ENCODE measurements at places on chromosomes 5 and 9. TPM values are rescaled to one million over a fixed set of nuclear protein-coding genes. Genes with fewer than 3 reads are reported as not detected.
A peak's percentile ranks its signal among the peaks of the same experiment; 100 is the strongest.

GRCh38 chr5:142544946-142545649, 140.8 kb downstream of the FGF1 start:
- no peaks in the 10 kb centered on the region for H3K36me3 ChIP-seq
- H3K4me3 ChIP-seq: no peak overlapping the region
- DNase-seq: no peak
- H3K27ac ChIP-seq: no peak overlapping the region

- no peak overlapping the region for H3K27ac ChIP-seq
- H3K27me3 ChIP-seq: no peaks in the 10 kb centered on the region
- no peak overlapping the region for H3K4me3 ChIP-seq
- DNase-seq: no peak
Measured at GRCh38 chr9:127176631-127177030, 54.2 kb upstream of the ANGPTL2 start.

GRCh38 chr9:105318729-105319191, 74.3 kb downstream of the SLC44A1 start:
- H3K4me1 ChIP-seq: no peaks in the 10 kb centered on the region
- H3K4me3 ChIP-seq: no peak overlapping the region
- no peaks in the 10 kb centered on the region for H3K27me3 ChIP-seq
- H3K27ac ChIP-seq: no peak overlapping the region

- DNase-seq: no peak
- peaks cover 4% of the 10 kb centered on the region for H3K4me1 ChIP-seq
Measured at GRCh38 chr5:67361932-67362729, 165.5 kb upstream of the CD180 start.

- no peaks in the 10 kb centered on the region for H3K36me3 ChIP-seq
- no peak overlapping the region for H3K4me3 ChIP-seq
- DNase-seq: no peak
- no peak overlapping the region for H3K27ac ChIP-seq
- H3K27me3 ChIP-seq: no peaks in the 10 kb centered on the region
Measured at GRCh38 chr5:72644296-72644695, 137.1 kb upstream of the ZNF366 start.

DNA sequence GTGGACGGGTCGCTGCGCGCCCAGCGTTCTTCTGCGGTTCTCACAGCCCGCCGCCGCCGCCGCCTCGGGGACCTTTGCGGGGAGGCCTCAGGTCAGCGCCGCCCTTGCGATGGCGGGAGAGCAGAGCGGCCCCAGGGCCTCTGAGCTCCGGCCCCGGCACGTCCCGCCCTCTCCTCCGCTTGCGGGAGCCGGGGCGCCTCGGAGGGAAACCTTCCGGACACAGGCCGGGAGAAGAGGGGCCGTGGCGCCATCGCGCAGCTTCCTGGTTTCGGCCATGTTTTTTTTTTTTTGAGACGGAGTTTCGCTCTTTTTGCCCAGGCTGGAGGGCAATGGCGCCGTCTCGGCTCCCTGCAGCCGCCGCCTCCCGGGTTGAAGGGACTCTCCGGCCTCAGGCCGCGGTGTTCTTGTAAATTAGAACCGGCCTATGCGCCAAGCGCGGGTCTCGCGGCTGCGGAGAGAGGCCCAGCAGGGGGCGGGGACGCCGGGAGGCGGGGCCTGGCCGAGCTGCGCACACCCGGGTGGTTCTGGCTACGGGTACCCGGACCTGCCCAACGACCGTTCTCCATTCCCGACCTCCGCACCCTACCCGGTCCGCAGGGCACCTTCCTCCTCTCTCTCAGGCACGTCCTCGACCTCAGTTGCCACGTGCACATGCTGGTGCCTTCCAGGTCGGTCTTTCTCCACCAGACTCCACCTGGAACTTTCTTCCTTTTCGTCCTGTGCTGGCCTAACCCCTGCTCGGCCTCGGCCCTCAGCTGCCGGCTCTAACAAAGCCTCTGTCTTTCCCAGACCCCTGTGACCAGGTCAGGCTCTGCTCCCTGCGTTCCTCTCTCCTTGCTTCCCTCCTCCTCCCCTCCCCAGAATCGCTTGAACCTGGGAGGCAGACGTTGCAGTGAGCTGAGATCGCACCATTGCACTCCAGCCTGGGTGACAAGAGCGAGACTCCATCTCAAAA, 28.8 kb upstream of the MGAT1 start:
- H3K4me1 ChIP-seq: peaks cover 37% of the 10 kb centered on the region
- peaks cover 41% of the 10 kb centered on the region for H3K36me3 ChIP-seq
- peak; percentile 82 for DNase-seq
- peak overlapping the region; percentile 99 for H3K27ac ChIP-seq
- no peaks in the 10 kb centered on the region for H3K27me3 ChIP-seq

DNA sequence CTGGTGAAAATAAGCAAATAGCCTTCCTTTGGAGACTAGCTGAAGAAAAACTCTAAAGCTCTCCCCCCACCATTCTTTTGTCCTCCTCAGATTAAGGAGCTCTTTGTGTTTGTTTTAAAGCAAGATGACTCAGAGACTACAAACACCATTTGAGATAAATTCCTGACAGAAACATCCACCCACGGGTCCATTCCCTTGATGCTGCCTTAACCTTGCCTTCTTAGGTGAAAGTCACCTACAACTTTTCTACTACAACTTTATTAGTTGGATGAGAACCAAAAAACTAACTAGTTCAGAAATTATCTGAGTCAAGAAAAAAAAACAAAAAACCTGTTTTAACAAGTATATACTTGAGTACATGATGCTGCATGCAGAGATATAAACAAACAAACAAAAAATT, 831.1 kb downstream of the NR2F1-AS1 start:
- H3K4me1 ChIP-seq: no peaks in the 10 kb centered on the region
- no peaks in the 10 kb centered on the region for H3K27me3 ChIP-seq
- H3K36me3 ChIP-seq: no peaks in the 10 kb centered on the region
- no peak overlapping the region for H3K27ac ChIP-seq
- no peak for DNase-seq

DNA sequence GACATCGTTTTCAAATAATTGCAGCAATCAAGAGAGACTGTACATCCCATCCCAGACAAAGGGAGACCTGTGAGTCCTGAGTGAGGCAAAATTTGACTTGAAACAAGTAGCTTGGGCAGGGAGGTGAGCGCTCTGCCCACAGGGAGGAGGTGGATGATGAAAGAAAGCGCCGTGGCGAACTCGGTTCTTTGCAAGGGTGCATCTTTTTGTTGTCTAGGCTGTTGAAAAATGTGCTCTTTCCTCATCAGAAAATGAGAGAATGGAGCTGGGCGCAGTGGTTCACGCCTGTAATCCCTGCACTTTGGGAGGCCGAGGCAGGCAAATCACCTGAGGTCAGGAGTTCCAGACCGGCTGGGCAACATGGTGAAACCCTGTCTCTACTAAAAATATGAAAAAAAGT, 150.5 kb downstream of the GAPVD1 start:
- H3K4me3 ChIP-seq: no peak overlapping the region

DNA sequence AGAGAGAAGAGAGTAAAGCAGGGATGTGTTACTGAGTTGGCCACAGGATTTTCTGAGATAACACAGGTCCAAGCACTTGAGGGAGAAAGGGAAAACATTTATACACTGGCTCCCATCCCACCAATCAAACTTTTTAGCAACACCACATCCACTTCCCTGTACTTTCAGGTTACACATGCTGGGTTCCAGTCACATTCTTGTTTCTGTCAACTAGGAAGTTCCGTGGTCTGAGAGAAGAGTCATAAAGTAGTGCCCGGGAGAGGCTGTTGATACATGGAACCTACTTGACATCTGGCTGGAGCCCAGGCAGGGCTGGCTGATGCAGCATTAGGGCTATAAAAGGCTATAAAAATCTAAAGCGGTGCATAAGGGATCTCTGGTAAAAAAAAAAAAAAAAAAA, 473.9 kb upstream of the COX7C start:
- DNase-seq: no peak
- H3K27ac ChIP-seq: no peak overlapping the region
- H3K27me3 ChIP-seq: no peaks in the 10 kb centered on the region
- no peaks in the 10 kb centered on the region for H3K36me3 ChIP-seq
- no peaks in the 10 kb centered on the region for H3K4me1 ChIP-seq

DNA sequence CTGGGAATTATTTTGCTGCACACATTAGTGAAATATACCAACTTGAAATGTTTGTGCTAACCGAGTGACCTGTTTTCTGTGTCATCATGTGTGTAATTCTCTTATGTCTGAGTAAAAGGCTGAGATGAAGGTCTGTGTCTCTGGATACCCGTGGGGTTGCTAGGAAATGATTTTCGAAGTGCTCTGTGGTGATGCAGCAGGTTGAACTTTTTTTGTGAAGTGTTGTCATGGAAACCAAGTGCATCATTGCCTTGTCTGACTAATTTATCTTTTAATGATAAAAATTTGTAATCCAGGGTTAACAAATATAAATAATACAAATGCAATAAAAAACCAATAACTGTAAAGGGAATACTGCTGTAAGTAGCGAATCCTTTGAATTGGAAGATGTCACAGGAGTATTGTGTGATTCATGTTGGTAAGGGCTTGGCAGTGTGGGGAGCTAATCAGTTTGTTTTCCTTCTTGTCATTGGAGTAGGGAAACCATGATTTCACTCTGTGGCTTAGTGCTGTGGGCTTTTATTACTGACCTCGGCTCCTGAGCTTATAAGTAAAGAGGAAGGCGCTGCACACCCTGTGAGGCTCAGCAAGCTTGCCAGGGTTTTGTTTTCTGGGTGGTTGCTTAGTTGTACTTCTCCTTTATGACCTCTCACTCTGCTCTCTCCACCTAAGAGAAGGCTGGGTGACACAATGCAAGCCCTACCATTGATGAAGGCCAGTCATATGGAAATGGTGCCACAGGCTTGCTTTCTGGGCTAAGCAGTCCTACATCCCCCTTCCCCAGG, 22.3 kb downstream of the PDE8B start:
- peaks cover 34% of the 10 kb centered on the region for H3K27me3 ChIP-seq
- H3K4me3 ChIP-seq: no peak overlapping the region
- peaks cover 10% of the 10 kb centered on the region for H3K4me1 ChIP-seq

DNA sequence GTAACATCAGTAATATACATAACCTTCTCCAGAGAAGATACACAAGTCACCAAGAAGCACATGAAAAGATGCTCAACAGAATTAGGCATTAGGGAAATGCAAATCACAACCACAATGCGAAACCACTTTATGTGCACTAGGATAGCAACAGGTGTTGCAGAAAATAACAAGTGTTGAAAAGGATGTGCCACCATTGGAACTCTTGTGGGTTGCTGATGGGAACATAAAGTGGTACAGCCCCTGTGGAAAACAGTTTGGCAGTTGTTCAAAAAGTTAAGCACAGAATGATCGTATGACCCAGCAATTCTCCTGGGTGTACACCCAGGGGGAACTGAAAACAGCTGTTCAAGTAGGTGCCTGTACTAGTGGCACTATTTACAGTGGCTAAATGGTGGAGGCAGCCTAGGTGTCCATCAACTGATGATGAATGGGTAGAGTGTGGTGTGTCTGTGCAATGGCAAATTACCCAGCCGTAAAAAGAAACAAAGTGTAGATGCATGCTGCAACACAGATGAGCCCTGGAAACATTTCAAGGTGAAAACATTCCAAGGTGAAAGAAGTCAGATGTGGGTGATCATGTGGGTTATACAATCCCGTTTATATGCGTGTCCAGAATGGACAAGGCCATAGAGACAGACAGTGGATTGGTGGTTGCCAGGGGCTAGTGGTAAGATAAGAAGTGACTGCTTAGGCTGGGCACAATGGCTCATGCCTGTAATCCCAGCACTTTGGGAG, 27.2 kb downstream of the CCDC69 start:
- peaks cover 57% of the 10 kb centered on the region for H3K36me3 ChIP-seq
- H3K27me3 ChIP-seq: no peaks in the 10 kb centered on the region
- no peak overlapping the region for H3K4me3 ChIP-seq
- no peak for DNase-seq

- H3K4me3 ChIP-seq: no peak overlapping the region
- H3K27me3 ChIP-seq: no peaks in the 10 kb centered on the region
- no peaks in the 10 kb centered on the region for H3K36me3 ChIP-seq
- no peak overlapping the region for H3K27ac ChIP-seq
- H3K4me1 ChIP-seq: no peaks in the 10 kb centered on the region
- no peak for DNase-seq
Measured at GRCh38 chr5:173770637-173771036, 117.5 kb upstream of the CPEB4 start.

GRCh38 chr9:14746626-14747025, 24.1 kb upstream of the CER1 start:
- H3K27me3 ChIP-seq: peaks cover 31% of the 10 kb centered on the region
- no peak overlapping the region for H3K4me3 ChIP-seq
- no peak overlapping the region for H3K27ac ChIP-seq
- no peak for DNase-seq
- H3K36me3 ChIP-seq: no peaks in the 10 kb centered on the region

DNA sequence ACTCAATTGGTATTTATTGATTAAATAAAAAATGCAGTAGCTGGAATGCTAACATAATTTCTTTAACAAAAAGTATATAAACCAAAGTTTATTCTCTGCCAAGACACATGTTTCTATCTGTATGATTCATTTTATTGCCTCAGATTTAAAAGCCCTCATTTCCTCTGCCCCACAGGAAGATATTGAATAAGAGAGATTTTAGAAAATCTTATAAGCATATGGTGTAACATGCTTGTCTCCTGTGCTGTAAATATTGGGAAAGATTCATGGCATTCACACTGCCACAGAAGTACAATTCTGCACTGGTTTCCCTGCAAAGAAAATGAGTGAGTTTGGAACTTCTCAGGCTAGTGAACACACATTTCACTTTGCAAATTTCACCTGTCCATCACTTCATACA, 134.9 kb upstream of the FBXL7 start:
- H3K27me3 ChIP-seq: no peaks in the 10 kb centered on the region
- no peaks in the 10 kb centered on the region for H3K36me3 ChIP-seq
- H3K4me1 ChIP-seq: no peaks in the 10 kb centered on the region
- H3K4me3 ChIP-seq: no peak overlapping the region
- H3K27ac ChIP-seq: no peak overlapping the region
- no peak for DNase-seq

DNA sequence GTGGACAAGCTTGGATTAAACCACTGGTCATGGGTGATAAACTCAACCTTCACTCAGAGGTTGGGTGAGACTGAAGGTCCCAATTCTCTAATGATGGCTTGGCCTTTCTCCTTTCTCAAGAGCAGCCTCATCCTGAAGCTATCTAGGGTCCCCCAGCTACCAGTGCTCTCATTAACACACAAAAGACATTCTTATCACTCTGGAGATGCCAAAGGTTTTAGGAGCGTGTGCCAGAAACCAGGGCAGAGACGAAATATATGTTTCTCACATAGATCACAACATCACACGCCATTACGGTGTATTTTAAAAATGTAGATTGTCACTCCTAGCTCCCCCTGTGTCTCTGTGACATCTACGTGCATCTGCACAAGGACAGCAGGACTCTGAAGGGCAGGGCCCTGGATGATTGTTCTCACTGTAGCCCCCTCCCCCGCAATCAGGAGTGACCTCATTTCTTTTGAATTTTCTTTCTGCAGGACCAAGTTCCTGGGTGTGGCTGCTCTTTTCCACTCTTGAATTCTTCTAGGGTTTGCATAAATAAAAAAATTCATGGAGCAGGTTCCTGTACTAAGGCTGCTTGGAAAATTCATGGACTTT, 311.3 kb downstream of the GADD45G start:
- no peak overlapping the region for H3K4me3 ChIP-seq
- H3K4me1 ChIP-seq: peaks cover 15% of the 10 kb centered on the region
- no peak for DNase-seq
- H3K27me3 ChIP-seq: peaks cover 15% of the 10 kb centered on the region

ANKRD20A1 gene
- total RNA-seq: not detected

SNAPC3 gene
- total RNA-seq: 20.4 TPM

DRD1 gene
- total RNA-seq: not detected

DDX4 gene
- total RNA-seq: not detected

C9orf57 gene
- total RNA-seq: not detected

SLC23A1 gene
- not detected for total RNA-seq

SLC4A9 gene
- not detected for total RNA-seq

WNK2 gene
- 0.89 TPM for total RNA-seq

TICAM2 gene
- 1.1 TPM for total RNA-seq

ZNF883 gene
- total RNA-seq: 2.1 TPM
